Activated CD4-positive, alpha-beta T cell treated with anti-CD3 and anti-CD28 coated beads for 36 hours (primary cell): ENCODE measurements at places on chromosomes 12 and 14. TPM values are rescaled to one million over a fixed set of nuclear protein-coding genes. Genes with fewer than 3 reads are reported as not detected.

DNA sequence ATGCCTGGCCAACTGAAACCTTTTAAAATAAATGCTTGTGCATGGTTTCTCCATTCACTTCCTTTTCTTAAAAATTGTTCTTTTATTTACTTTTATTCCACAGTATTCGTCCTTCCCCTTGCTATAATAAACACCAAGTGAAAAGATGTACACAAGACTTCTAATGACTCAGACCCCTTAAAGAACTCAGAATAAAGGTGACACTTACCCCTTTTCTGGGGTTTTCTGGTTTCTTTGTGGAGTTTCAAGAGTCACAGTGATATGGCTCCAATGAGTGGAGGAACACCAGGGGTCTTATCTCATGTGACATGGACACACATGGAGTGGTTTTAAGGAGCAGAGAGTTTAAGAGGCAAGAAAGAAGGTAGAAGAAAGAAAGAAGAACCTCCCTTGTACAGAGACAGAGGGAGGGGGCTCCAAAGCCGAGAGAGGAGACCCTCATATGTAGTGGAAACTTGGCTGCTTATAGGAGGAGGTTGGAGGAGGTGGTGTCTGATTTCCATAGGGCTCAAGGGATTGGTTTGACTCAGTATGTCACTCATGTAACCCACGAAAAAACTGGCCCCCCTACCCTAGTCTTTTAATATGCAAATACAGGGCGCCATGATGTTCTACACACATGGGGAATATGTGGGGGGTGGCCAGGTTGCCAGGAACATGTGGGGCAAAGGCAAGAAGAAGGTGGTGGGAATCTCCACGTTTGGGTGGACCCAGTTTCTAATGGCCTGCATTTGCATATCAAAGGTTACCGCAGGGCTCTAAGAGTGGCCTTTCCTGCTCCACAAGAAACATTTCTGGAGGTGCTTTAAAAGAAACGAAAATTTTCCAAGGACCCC is 22.1 kb upstream of the CD69 start:
- H3K27ac ChIP-seq = peak overlapping the region; percentile 43
- H3K4me1 ChIP-seq = peaks cover 56% of the 10 kb centered on the region
- no peaks in the 10 kb centered on the region for H3K27me3 ChIP-seq
- no peak overlapping the region for H3K4me3 ChIP-seq
- peaks cover 3% of the 10 kb centered on the region for H3K36me3 ChIP-seq
- DNase-seq = no peak

Gene KLRG1
- 2.3 TPM for total RNA-seq

Gene AMN
- 0.23 TPM for total RNA-seq

Gene RNU4-1
- 323 TPM for total RNA-seq
